Amygdala (tissue), 56 donors: ENCODE measurements at places on chromosomes 13 and 19.

- no peak for DNase-seq
Measured at GRCh38 chr19:13530720-13531119, 24.4 kb upstream of the CACNA1A start.

DNA sequence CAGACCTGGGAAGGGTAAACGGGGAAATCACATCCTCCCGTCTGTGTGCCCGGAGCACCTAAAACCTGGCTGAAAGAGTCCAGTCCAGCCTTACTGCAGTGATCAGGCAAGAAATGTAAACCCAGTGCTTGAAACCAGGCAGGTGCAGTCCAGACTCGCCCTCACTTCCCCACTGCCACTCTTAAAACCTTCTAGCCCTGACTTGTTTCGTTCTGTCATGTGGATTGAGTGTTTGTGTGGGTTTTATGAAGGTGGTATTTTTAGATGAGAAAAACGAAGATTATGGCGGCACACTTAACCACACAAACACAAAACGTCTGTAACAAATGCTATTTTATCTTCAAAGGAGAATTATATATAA, 839 bp upstream of the CKAP2 start:
- peak; percentile 15 for DNase-seq

DNA sequence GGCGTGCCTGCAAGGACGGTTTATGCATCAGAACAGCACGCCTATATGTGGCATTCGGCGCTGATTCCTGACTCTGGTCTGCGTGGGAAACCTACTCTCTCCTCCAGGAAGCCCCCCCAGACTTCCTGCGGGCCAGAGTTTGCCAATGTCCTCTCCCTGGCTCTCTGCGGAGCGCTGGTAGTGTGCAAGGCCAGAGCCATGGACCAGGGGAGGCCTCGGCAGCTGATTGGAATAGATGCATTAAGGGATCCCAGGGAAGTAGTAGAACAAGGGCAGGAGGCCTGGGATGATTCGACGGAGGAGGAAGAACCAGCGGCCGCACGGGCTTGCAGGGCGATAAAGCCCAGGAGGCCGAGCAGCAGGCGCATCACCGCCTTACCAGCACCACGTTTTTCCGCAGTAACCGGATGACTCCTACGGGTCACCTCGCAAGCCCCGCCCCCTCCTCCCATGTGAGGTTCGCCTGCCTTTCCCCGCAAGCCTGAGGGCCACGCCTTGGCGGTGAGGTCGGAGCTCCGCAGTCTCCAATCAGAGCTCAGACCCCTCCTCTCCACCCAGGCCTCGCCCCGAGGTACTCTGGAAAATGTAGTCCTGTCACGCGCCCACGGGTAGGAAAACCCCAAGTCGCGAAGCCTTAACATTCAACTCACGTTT, 5.0 kb downstream of the CLEC11A start:
- DNase-seq: peak; percentile 82

DNA sequence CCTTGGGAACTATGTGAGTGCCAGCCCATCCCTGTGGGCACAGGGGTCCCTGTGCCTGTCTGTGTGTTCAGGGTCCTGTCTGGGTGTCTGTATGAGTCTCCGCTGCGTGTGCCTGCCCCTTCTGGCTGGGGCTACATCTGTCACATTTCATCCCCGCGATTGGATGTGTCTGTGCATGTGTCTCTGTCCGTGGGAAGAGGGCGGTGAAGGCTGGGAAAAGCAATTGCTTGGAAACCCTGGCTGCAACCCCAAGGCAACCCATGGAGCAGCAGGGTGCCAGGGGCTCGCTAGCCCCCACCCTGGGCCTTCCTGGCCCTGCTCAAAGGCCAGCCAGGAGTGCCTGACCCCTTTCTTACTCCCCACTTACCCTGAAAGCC, 1.4 kb downstream of the MAG start:
- no peak for DNase-seq

GRCh38 chr19:14770944-14771839, 7.2 kb downstream of the ADGRE2 start:
- no peak for DNase-seq

- no peak for DNase-seq
Measured at GRCh38 chr13:27139565-27139964, 32.0 kb downstream of the USP12 start.

DNA sequence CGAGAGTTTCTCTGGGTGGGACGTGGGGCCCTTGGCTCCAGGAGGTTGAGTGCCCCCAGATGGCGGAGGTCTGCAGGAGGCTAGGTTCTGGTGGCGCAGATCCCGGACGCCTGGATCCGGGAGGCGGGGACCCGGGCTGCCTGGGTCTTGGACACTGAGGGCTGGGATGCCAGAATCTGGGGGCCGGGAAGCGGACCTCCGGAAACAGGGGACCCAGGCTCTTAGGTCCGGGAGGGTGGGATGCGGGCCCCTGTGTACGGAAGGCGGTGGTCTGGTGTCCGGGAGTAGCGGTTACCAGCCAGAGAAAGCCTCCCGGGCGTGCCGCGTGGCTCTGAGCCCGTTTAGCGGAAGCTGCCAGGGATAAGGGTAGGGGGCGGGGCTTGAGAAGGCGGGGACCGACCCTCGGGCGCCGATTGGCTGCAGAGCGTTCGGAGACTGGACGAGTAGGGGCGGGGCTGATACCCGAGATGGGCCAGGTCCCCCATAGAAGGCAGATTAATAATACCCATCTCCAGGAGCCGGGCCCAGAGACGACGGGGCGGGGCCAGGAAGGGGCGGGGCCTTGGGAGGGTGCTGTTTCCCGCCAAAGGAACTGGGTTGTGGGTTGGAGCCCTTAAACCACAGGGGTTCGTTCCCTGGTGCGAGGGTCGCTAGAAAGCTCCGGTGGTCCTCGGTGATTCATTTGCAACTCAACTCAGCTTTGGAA, at the start of gene SLC1A5:
Gene SLC1A5 (minus strand): TSS at position 333 of the 706 bp plus-strand sequence. CDS start 629 bp downstream, outside the sequence.
- DNase-seq: peak; percentile 56

DNA sequence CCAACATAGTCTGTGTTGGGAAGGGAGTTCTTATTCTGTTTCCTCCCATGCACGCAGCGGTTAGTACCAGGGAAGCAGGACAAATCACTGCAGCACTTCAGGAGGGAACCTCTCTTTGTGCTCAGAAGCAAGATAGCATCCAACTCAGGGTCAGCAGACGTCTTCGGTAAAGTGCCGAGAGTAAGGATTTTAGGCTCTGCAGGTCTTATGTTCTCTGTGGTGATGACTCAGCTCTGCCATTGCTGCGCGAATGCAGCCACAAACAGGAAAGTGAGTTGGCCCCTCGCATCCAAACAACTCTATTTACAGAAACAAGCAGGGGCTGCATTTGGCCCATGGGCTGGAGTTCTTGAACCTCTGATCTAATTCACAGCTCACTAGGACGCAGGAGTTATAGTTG, 122.1 kb upstream of the SPATA13 start:
- no peak for DNase-seq

- no peak for DNase-seq
Measured at GRCh38 chr13:34523406-34523805, 418.7 kb upstream of the NBEA start.

- DNase-seq: peak; percentile 1
Measured at GRCh38 chr13:34869696-34870095, 72.4 kb upstream of the NBEA start.

DNA sequence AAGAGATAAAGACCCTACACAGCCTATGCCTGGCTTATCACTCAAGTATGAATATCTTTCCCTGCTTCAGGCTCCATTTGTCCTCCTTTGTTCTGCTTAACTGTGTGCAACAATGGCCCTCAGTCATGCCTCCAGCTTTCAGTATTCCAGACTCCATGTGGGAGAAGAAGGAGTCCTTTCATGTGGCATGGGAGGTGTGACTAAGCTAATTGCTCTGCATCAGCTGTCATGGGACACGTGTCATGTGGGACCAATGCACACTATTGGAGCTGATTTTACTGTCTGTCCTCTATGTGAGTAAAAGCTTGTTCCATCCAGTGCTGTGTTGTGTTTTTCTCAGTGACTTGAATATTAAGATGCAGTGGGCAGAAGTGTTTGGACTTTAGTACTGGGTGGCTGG, 1198.3 kb downstream of the OLFM4 start:
- no peak for DNase-seq

- DNase-seq: no peak
Measured at GRCh38 chr13:92825938-92826596, 400.5 kb upstream of the GPC6 start.

- DNase-seq: no peak
Measured at GRCh38 chr13:33367926-33368325, 82.4 kb upstream of the STARD13 start.

- DNase-seq: no peak
Measured at GRCh38 chr13:40194224-40194806, 472.1 kb downstream of the FOXO1 start.

GRCh38 chr13:110734561-110734960, 21.1 kb downstream of the ING1 start:
- no peak for DNase-seq

DNA sequence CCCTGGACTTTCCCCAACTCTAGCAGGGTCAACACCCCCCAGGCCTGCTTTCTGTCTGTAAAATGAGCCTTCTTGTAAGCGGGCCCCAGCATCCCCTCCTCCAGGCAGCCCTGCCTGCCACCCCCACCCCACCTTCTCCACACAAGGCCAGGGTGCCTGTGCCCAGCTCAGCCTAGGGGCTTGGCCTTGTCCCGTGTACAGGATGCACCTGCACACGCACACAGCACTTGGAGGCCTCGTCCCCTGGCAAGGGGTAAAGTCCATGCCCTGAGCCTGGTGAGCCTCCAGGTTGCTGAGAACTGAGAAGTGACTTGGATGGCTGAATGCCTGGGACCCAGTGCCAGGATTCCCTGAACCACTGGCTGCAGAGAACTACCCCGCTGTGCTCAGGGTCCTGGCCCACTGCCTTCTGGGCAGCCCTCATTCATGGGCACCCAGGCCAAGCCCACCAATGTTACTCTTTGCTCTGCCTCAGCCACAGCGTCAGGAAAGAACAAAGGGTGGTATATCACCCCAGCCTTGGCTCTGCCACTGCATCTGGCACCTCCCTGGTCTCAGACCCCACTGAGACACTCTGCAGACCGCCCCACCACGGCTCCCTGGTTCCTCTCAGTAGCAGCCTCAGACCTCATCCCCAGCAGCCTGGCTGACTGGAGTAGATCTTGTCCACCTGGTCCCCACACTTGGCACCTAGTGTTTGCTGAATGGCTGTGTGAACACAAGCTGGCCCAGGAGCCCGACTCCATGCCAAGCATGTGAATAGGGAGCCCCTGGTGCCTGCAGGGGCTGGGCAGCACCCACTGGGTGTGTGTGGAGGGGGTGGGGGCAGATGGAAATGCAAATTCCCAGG, 1.8 kb upstream of the TM6SF2 start:
- no peak for DNase-seq

DNA sequence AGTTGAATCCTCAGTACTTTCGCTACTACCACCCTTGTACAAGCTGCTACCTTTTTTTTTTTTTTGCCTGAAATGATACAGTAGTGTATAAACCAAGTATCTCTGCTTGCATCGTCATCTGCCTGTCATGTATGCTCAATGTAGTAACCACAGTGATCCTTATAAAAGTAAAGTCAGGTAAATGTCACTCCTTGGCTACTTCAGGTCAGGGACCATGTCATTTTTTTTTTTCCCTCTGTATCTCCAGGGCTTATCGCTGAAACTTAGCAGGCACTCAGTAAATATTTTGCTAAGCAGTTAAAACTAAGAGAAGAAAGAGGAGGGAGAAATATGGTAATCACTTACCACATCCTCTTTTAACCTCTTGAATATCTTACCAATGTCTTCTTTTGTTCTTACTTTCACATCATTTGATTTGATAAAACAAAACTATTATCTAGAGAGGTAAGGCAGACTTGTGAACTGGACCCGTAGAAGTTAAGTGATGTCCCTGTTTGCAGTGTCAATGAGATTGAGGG, 96.8 kb upstream of the KLF12 start:
- DNase-seq: no peak

DNA sequence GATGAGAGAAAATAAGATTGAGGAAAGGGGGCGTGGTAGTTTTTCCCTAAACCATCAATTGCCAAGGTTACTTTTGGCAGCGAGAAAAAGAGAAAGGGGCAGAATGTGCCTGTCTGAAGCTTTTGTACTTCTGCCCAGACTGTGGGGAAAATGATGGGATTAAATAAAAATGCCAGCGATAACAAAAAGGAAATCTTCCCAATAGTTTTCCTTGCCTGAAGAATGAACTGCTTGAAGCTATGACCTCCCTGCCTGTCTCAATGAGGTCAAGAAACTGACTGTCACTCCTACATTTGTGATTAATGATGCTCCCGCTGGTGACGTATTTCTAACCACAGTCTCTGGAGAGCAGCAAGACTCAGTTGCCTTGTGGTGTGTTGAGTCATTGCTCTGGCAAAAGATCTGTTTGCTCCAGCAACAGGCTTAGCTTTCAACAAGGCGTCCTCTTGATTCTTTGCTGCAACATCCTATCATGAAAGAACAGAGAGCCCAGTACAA, 1051.5 kb downstream of the DIAPH3 start:
- peak; percentile 20 for DNase-seq

- no peak for DNase-seq
Measured at GRCh38 chr19:53130506-53130905, 2.2 kb downstream of the ZNF415 start.

GRCh38 chr19:16146112-16146511, 2.6 kb downstream of the HSH2D start:
- no peak for DNase-seq

DNA sequence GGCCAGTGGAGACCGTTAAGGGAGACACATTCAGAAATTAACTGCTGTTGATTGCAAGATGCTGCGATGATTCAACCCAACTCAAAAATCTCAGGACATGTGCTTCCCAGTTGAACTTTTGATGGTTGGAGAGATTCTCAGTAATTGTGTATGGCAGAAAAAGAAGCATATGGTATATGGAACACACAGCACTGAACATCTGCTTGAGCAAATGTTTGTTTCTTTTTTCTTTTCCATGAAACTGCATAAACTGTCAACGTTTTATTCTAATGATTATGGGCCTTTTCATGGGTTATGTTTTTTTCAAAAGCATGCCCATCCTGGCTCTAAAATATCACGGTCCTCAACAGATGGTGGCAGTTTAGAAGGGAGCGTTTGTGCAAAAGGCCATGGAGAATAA, 40.1 kb upstream of the USP29 start:
- no peak for DNase-seq

- DNase-seq: no peak
Measured at GRCh38 chr13:99542788-99543406, 41.6 kb downstream of the TM9SF2 start.

GRCh38 chr13:32538143-32538620, 413 bp downstream of the N4BP2L2 start:
- DNase-seq: peak; percentile 64

GRCh38 chr13:110055089-110055488, 251.9 kb downstream of the COL4A1 start:
- DNase-seq: no peak

GRCh38 chr19:54875506-54875905, 1.5 kb downstream of the FCAR start:
- DNase-seq: no peak

DNA sequence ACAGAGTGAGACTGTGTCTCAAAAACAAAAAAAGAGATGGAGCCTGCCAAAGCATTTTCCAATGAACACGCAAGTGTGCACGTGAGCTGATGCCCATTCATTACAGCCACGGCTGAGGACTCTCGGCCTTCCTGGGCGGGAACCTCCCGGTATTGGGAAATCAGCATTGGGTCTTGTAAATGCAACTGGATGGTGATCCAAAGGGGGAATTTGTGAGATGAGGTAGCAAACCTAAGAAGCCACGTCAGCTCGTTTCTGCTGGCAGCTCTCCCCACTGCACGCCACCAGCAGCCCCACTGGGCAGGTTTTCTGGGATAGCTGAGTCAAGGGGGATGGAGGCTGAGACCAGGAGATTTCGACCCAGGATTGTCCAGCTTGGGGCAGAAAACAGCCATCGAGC, 11.5 kb downstream of the C13orf46 start:
- no peak for DNase-seq
